ENCODE measurements at places on chromosomes 5 and 9. TPM values are rescaled to one million over a fixed set of nuclear protein-coding genes. Genes with fewer than 3 reads are reported as not detected.

GRCh38 chr5:177357459-177358351 lies at the start of gene RGS14:
RGS14 (plus strand) TSS chr5:177357924; CDS start chr5:177358025, 101 bp downstream.
- DNase-seq = no peak

GRCh38 chr5:5297432-5298067 lies 124.9 kb upstream of the ICE1 start:
- no peak for DNase-seq

GRCh38 chr5:176183321-176184074 lies 54.7 kb upstream of the SIMC1 start:
- peak; percentile 39 for DNase-seq

GRCh38 chr9:81671880-81672280 lies 17.5 kb downstream of the TLE1 start:
- DNase-seq = no peak

- no peak for DNase-seq
Measured at GRCh38 chr9:91572811-91573210, 149.2 kb upstream of the NFIL3 start.

- DNase-seq = no peak
Measured at GRCh38 chr5:73233053-73233460, 60.1 kb downstream of the TMEM174 start.

DNA sequence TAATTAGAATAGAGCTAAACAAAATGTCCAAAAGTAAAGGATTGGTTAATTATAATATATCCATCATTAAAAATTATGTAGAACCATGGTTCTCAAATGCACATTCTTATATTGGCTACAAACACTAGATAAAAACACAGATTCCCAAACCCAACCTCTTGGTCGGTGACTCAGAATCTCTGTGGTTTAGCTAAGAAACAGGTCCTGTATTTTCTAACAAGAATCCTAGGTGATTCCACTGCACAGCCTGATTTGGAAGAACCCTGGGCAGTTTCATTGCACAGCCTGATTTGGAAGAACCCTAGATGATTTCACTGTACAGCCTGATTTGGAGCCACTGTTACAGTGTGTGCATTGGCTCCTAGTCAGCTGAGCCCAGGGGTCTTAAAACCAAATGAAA lies 67.9 kb downstream of the KIAA1958 start:
- DNase-seq = no peak

ABO gene
- 19.1 TPM for total RNA-seq

- no peak for DNase-seq
Measured at GRCh38 chr9:18137815-18138214, 336.1 kb upstream of the ADAMTSL1 start.

GRCh38 chr9:69137311-69137710 lies 36.8 kb upstream of the TJP2 start:
- DNase-seq = no peak

DNA sequence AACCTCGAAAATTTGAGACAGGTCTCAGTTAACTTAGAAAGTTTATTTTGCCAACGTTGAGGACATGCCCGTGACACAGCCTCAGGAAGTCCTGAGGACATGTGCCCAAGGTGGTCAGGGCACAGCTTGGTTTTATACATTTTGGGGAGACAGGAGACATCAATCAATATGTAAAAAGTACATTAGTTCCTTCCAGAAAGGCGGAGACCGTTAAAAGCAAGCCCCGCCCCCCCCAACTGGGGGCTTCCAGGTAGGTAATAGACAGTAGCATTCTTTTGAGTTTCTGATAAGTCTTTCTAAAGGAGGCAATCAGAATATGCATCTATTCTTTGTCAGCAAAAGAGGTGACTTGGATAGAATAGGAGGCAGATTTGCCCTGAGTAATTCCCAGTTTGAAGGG lies 599 bp upstream of the MOCS2 start:
- no peak for DNase-seq

GRCh38 chr5:87770601-87771121 lies 357.9 kb upstream of the CCNH start:
- DNase-seq = no peak

- no peak for DNase-seq
Measured at GRCh38 chr5:137245438-137245837, 253.7 kb downstream of the SPOCK1 start.

GRCh38 chr9:71733176-71733575 lies 35.1 kb downstream of the CEMIP2 start:
- no peak for DNase-seq
